ENCODE measurements at places on chromosomes 16 and 17.

GRCh38 chr17:18016426-18016825 lies 22.5 kb downstream of the ATPAF2 start:
- DNase-seq = no peak

DNA sequence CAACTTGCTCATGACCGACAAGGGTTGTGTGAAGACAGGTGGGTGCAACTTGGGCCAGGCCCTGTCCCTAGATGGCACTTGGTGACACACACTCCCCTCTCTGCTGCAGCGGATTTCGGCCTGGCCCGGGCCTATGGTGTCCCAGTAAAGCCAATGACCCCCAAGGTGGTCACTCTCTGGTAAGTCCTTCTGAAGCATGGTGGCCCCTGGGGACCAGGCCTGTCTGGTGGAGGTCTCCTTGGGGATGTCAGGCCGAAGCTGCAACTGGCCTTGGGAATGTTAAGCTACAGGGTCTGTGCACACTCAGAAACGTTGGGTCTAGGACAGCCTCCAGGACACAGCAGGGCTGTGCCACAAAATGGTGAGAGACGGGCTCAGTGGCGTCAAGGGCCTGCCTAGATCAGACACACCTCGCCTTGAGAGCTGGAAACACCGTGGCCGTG lies 6.8 kb downstream of the CDK10 start:
- no peak for DNase-seq

DNA sequence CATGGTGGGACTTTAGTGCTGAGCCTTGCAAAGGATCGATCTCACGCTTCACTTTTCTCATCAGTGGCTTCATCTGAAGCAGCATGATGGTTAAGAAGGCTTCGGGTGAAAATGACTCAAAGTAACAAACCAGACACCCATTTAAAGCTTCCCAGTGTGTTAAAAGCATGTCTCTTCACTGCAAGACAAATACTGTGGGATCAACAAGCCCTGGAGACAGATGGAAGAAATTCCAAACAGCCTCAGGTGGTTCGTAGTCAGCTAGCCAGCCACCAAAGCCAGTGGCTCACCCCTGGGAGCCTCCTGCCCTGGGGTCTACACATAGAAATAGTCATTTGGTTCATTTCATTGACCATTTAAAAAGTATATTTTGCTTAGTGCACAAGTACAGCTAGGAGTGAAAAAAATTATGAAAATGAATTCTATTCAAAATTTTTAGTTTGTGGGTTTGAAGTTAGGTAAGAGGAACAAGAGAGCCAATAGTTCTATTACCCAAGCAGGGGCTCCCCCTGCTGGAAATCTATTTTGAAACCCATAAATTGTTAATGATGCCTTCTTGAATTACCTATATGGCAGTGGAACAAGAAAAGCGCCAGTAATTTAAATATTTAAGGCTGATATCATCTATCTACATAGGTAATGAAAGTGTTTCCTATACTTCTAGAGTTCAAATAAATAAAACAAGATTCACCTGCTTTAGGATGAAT lies 51.6 kb downstream of the PMP22 start:
- no peak for DNase-seq

GRCh38 chr17:77444984-77445759 lies 304.4 kb downstream of the SEC14L1 start:
- DNase-seq = no peak

DNA sequence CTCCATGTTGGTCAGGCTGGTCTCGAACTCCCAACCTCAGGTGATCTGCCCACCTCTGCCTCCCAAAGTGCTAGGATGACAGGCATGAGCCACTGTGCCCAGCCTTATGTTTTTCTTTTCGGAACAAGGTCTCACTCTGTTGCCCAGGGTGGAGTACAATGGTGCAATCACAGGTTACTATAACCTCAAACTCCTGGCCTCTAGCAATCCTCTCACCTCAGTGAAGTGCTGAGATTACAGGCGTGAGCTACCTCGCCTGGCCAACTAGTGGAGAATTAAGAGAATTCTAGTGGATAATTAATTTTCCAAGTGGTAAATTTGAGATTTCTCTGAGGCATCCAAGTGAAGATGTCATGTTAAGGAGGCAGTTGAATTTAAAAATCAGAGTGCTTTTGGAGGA lies 2.9 kb upstream of the FBXO47 start:
- no peak for DNase-seq

GRCh38 chr16:10667239-10667638 lies 27.5 kb downstream of the TEKT5 start:
- no peak for DNase-seq

GRCh38 chr17:15436473-15437302 lies 30.7 kb downstream of the CDRT4 start:
- DNase-seq = peak; percentile 66

All from urinary bladder (tissue), 4 donors.